ENCODE measurements at places on chromosomes 6 and 20.

GRCh38 chr6:41700463-41701347 lies 34.7 kb downstream of the TFEB start:
- no peak for DNase-seq

- no peak for DNase-seq
Measured at GRCh38 chr20:22601361-22602141, 17.2 kb upstream of the FOXA2 start.

DNA sequence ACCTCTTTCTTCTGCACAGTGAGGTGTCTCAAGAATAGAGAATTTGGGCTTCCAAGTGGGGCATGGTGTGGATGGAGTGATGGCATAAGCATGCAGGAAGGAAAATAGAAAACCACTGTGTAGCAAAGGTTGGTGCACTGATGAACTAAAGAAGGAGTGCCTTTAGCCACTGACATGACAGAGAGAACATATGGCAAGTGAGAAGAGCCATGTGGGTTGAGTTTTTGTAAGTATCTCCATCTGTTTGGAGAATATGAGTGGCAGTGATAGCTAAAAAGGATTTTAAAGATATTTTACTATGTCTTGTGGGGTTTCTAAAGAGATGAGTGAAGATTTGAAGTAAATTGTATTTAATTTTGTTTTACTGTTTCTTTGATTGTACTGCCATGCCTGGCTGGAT lies 160.5 kb upstream of the GRIK2 start:
- DNase-seq, result no peak

- DNase-seq, result no peak
Measured at GRCh38 chr6:85041376-85041775, 277.0 kb upstream of the TBX18 start.

- no peak for DNase-seq
Measured at GRCh38 chr6:32410906-32411305, 3.9 kb upstream of the BTNL2 start.

DNA sequence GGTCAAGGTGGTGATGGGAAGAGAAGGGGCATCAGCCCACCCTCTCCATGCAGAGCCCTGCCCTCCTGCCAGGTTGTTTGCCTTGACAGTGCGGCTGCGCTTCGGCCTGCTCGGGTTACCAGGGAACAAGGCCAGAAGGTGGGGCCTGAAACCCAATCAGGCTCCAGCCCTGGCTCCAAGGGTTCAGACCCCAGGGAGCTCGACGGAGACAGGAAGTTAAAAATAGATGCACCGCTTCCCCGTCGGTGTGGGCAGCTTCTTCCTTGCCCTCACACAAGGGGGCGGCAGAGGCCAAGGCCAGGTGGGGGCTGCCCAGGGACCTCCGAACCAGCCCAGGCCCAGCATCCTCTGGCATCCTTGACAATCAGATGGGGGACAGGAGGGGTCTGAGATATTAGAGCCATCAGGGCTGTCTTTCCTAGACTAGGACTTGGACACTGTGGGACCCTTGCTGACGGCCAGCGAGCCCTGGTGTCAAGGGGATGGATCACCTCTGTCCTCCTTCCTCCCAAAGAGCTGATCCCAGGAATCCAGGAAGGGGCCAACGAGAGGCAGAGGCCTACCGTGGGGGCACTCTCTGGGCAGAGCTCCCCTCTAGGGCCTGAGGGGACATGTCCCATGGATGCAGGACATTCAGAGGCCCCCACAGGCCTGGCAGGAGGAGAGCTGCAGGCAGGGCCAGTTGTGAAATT lies 65.2 kb downstream of the RIPOR3 start:
- DNase-seq, result no peak

GRCh38 chr20:34269996-34270627 lies 28.9 kb downstream of the ASIP start:
- no peak for DNase-seq

- DNase-seq, result no peak
Measured at GRCh38 chr6:118307581-118307980, 240.5 kb upstream of the PLN start.

DNA sequence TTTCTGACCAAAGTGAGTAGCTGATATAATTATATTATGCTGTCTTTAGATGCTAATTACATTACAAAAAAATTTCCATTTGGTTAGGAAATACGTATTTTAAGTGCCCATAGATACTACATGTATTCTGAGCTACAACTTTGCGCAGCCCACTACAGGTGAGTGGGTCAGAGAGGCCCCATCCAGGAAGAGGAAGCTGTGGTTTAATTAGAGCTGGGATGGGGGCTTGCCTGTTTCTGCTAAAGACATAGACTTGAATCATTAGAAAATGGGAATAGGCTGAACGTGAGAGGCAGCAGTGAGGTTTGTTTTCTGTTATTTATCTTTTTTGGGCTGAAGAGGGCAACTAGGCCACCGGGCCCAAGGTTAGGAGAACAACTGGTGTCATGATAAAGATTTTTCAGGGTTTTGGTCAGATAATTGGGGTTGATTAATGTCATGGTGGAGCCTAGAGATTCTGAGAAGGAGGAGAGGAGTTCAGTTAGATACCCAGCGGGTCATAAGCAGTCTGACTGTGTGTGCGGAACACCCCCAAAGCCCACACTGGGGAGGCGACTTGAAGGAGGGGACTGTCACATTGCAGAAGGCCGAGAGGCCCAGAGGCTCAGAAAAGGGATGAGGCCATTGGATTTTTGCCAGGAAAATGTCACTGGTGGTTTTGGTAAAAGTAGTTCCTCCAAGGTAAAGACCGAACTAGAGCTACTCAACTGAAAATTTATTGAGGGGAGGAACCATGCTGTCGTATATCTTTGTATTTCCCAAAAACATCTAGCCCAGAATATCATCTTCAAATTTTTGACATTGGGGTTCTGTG lies 14.5 kb upstream of the IRF4 start:
- DNase-seq, result no peak

- no peak for DNase-seq
Measured at GRCh38 chr6:111770263-111771093, 102.8 kb downstream of the FYN start.

DNA sequence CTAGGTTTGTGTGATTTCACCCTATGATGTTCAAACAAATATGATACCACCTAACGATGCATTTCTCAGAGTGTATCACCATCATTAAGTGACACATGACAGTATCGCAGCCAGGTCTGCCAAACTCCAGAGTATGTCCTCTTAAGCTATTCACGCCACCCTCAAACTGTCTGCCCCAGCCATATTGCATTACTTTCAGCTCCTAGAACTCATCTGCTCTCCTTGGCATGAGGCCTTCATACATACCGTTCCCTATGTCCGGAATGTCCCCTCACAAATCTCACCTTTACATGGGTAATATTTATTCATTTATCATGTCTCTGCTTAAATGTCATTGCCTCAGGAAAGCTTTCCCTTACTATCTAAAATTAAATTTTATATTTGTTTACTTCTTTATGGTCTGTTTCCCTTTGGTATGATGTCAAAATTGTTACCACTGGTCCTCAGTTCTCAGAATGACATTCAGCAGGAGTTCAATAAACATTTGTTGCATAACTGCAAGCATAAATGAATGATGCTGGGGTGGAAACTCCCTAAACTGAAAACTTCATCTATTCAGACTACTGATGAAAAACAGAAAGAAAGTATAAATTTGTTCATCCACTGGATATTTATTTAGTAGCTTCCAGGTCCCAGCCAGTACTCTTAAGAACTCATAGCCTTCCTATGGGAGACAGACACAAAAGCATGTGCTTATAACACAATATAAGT lies 3.2 kb downstream of the SESN1 start:
- no peak for DNase-seq

DNA sequence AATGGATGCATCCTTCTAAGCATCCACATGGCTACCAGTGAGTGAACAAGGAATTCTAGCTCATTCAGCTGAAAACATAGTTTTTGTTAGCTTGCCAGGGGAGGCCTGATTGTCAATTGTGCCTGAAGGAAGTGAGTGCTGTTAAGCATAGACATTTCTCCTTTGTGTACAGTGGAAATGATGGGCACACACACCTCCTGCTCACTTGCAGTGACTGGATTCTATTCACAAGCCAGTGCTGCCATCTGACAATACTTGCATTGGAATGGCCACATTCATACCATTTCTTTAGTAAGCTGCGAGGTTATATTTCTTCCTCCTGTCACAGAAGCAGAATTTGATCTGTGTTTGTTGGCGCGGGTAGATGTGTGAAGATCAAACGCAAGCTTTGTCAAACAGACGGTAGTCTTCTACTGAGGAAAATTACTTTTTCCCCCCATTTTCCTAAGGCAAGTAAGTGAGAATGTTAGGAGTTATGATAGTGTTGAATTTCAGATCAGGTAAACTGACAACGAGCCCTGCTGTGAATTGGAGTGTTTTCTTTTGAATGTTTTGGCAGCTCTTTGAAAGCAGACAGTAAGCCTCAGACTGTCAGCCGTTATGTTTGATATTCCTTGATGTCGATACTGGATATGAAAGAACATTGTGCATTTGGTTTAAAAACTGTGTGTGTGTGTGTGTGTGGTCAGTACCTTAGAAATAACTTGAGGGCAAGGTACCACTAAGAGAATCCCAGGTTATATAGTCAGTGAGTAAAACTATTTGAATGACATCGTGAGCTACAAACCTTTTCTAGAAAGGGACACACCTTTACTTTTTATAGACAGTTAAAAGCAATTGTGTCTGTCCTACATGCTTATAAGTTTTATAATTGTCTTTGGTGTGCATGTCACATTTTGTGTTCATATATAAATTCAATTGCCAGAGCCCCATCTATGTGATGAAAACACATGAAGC lies 84.2 kb upstream of the BMP2 start:
- no peak for DNase-seq

- DNase-seq, result no peak
Measured at GRCh38 chr6:155162682-155163081, 101.1 kb upstream of the CLDN20 start.

DNA sequence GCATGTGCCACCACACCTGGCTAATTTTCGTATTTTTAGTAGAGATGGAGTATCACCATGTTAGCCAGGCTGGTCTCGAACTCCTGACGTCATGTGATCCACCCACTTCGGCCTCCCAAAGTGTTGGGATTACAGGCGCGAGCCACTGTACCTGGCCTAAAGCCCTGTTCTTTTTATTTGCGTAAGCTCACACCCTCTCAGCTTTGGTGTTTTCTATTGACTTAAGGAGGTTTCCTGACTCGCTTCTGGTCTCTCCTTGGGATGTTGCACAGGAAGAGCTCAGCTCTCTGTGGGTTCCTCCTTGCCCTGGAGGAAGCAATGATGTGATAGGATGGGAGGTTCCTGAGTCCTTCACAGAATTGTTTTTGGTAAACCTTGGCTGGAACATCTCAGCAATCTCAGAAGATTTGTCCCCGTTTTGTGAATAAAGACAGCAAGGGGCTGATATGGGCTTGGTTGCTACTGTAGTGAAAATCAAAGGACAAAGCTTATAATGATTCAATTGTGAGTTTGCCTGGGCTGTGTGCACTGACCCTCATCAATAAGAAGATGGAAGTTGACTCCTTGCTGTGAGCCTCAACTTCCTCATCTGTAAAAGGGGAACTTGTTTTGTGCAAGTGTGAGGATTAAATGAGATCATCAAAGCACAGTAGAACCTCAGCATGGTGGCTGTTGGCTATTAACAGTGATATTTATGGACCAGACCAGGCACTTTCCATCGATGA lies 27.0 kb downstream of the TOX2 start:
- DNase-seq, result no peak

DNA sequence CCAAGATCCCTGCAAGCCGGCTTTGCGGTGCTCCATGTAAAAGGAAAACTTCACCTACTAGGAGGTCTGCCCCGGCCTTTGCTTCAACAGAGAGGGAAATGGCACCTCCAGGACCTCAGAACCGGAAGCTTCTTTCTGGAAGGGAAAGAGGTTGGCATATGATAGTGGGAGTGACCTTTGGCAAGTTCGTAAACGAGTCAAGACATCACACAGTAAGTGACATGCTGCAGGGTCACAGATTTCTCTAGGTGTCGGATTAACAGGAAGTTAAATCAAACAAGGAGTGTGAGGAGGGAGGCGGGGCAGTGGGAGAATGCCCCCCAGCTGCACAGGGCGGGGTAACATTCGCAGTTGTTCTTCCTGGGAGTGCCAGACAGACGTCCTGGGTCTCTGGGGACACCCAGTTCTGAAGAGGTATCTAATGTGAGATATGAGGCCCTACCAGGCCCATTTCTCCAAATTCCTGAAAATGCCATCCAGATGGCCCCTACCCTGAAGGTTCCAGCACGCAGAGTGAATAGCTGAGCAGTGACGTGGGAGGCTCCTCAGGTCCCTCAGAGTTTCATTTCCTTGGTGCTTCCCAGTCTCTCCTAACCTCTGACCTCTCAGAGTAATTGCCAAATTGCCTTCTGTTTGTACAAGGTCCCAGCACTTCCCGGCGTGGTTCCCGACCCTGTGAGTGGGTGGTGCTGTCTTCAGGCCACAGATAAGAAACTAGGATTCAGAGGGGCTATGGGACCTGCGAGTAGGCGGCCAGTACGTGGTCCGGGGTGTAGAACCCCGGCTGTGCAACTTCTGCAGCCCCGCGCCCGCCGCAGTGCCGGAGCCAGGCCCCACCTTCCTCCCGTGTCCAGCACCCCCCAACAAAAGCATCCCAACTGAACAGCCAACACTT lies 1.9 kb downstream of the RRBP1 start:
- DNase-seq, result no peak

DNA sequence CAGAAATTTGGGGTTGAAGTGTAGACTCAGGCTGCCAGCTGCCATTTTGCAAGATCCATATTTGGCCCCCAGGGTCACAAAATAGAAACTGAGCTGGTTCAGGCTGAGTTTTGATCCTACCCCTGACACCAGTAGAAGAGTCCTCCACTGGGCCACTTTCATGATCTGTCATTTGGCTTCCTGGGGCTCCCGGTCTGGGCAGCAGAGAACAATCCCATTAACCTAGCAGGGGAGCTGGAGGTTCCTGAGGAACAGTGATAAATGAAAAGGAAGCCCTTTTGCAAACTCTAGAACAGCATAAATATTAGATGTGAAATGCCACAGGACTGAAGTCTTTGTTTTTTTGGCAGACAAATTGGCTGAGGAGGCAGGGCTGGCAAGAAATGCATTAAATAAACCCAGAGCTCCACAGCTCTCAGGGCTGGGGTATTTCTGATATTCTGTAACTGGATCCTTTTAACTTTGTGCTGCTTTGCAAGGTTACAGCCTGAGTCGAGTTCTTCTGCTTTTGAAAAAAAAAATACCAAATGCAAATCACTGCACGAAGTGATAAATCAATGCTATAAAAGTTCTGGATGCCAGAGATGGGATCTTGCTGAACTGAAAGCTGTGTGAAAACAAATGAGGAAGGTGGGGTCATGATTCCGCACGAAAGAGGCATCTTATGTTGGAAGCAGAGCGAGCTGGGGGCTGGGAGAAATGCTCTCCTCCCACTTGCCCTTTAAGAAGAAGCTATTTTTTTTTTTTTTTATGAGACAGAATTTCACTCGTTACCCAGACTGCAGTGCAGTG lies 64.4 kb downstream of the SULF2 start:
- DNase-seq, result no peak

DNA sequence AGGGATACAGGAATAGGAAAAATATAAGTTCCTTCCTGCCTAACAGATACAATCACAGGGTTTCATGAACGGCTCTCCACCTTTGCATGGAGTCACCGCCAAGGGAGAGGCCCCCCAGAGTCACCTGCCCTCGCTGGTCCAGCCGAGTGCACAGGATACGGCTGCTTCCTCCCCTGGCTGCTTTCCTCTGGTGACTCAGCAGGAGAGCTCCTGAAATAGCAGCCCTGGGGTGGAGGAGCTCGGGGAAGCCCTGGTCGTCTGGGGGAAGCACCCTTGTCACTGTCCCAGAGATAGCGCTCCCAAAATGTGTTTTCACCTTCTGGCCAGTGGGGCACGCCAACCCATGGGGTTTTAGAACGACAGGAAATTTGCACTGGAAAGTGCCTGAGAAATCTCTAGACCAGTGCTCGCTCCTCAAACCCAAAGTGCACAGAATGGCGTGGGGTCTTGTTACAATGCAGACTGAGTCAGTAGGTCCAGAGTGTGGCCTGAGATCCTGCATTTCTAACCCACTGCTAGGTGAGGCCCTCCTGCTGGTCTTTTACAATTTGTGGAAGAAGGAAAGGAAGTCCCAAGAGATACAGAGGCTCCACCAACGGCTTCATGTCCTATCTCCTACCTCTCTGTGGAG lies 35.9 kb upstream of the FAM50B start:
- DNase-seq, result no peak
